ENCODE measurements at places on chromosomes 16 and 17.

- DNase-seq: no peak
These were observed 2074.3 kb downstream of the TP53TG3F start for GRCh38 chr16:35533683-35534082.

- DNase-seq: no peak
These were observed 174.8 kb upstream of the DYNLRB2 start for GRCh38 chr16:80366023-80366422.

- no peak for DNase-seq
These were observed 233.0 kb upstream of the MAF start for GRCh38 chr16:79833559-79833958.

DNA sequence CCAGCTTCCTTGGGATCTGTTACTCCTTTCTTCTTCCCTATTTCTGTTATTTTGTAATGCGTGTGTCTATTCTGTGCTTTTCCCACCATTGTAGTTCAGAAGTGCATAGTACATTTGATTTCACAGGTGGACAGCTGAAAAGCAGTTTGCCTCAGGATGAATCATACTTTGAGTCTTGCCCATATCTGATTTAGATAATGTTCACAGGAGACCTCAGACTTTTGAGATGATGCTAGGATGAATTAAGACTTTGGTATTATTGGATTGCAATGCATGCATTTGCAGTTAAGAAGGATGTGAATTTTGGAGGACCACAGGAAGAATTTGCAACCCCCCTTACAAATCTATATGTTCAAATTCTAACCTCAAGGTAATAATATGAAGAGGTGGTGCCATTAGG lies 769.6 kb downstream of the CDH11 start:
- no peak for DNase-seq

GRCh38 chr17:74467221-74467951 lies 952 bp downstream of the CD300A start:
- DNase-seq: peak; percentile 23

- no peak for DNase-seq
These were observed 222.3 kb upstream of the TNRC6C start for GRCh38 chr17:77736199-77736585.

- DNase-seq: no peak
These were observed 206.0 kb downstream of the CYB561 start for GRCh38 chr17:63240106-63240505.

- no peak for DNase-seq
These were observed 47.9 kb downstream of the STH start for GRCh38 chr17:46046957-46047356.

DNA sequence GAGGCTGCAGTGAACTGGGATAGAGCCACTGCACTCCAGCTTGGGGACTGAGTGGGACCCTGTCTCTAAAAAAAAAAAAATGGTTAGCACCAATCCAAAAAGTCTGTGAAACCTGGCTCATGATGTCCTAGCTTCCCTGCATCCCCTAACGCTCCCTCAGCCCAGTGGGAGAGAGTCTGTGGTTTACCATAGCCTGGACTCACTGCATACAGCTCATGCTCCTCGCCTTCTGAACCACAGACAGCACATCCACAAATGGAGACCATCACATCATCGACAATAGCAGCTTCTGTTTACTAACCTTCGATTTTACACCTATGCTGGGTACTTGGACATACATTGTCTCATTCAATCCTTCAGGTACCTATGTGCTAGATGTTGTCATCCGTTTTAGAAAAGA lies 43.6 kb downstream of the NLRC5 start:
- DNase-seq: no peak

- DNase-seq: no peak
These were observed 18.8 kb downstream of the DOC2B start for GRCh38 chr17:162689-163088.

- no peak for DNase-seq
These were observed 1.8 kb upstream of the CD300C start for GRCh38 chr17:74547736-74548135.

GRCh38 chr17:37519251-37519985 lies 29.7 kb downstream of the DUSP14 start:
- DNase-seq: no peak

DNA sequence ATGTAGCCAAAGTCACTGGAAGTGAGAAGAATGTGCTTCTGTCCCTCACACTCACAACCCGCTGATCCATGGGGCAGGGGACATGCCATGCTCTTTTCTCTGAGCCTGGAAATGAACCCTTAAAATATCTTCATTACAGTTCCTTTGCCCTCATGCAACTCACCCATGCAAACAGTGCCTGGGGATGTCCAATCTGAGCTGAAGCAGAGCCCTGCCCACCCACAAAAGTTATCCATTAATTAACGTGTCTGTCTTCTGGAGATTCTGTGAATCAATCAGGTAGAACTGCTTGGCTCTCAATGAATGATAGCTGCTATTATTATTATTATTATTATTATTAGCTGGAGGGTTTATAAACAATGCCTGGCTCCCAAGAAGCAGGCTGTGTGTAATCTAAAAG lies 133.7 kb downstream of the USP31 start:
- no peak for DNase-seq

DNA sequence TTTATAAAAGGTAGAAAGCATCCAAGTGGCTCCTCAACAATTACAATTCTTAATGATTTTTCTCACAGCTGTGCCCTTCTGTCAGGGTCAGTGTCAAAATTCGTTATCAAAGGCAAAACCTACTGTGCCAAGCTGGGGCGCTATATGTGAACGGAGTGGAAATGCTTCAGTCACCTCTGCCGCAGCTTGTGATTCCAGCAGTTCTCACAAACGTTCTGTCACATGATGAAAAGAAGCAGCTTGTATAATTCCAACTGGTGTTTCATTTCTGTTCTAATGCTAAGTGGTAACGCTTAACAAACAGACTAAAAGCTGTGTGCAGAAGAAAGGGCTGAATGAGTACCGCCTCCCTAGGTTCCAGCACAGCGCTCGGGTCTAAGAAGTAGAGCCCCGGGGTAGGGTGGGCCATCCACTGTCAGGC lies 14.2 kb downstream of the PLD6 start:
- no peak for DNase-seq

DNA sequence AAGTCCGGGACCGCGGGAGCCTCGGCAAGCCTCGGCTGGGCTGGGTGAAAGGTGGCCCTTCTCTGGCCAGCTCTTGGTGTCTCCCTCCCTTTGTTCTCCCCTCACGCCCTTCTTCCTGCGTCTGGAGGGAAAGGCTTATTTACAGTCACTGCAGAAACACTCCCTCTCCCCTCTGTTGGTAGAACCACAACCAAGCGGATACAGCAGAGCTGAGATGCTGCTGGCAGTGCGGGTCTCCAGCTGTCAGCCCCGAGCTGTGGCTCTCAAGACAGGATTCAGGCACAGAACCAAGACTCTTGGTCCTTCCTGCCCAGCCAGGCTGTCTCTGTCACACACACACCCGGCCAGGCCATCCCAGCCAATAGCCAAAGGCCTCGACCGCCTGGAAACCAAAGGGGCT lies 133.3 kb downstream of the ENGASE start:
- no peak for DNase-seq

- DNase-seq: no peak
These were observed 35.2 kb downstream of the MBTD1 start for GRCh38 chr17:51224402-51225262.

- no peak for DNase-seq
These were observed 187.1 kb downstream of the TMEM114 start for GRCh38 chr16:8402981-8403843.

GRCh38 chr16:31132303-31132979 lies 3.1 kb downstream of the PRSS8 start:
- no peak for DNase-seq

DNA sequence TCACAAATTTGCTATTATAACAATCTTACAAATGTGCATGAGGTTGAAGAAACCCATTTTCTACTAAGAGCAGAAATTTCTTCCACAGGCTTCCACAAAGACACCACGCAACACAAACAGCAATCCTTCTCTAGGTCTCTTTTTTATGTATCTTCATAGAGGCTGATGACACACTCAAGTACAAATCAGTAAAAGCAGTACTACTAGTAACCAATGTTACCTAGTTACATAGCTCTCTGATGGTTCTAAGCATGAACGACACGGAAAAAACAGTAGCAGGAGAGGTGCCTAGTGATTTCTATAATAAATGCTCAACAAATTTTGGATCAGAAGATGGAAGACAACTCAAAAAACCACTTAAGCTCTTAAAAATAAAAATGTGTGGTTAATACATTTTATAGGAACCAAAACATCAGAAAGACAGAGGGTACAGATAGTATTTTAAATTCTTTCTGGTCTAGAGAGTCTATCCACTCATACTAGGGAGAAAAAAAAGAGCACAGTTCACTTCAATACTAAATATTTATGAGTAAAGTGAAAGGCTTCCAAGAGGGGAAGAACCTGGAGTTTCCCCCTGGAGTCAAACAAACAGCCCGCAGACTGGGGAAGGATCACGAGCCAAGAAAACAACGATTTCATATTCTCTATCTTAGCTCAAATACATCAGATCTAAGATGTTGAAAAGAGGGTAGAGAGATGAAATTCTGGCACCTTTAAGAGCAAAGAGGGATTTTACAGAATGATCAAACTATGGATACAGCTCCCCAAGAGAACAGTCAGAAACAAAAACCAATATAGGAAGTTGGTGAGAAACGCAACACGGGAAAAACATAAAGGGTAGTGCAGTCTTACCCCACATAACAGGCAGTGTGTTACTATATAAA lies 40.2 kb downstream of the SMG6 start:
- no peak for DNase-seq

DNA sequence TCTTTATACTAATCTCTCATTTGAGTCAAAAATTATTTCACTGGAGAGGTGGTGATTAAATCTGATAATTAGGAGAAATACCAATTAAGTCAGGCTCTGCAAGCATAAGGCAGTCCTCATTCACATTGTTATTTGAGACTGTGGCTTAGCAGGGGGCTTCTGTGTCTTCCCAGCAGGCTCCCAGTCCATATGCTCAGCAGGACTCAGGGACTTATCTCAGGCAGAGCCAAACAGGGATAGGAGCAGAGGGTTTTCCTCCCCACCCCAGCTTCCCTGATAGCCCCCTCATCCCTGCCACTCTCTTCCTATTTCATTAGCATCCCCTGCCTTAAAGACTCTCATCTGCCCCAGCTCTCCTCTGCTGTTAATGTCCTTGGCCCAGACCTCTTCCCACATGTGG lies 104.3 kb upstream of the DNAH9 start:
- no peak for DNase-seq

GRCh38 chr16:76955629-76956028 lies 235.4 kb upstream of the MON1B start:
- DNase-seq: no peak

- DNase-seq: no peak
These were observed 106.3 kb upstream of the ZFHX3 start for GRCh38 chr16:73154063-73154870.

DNA sequence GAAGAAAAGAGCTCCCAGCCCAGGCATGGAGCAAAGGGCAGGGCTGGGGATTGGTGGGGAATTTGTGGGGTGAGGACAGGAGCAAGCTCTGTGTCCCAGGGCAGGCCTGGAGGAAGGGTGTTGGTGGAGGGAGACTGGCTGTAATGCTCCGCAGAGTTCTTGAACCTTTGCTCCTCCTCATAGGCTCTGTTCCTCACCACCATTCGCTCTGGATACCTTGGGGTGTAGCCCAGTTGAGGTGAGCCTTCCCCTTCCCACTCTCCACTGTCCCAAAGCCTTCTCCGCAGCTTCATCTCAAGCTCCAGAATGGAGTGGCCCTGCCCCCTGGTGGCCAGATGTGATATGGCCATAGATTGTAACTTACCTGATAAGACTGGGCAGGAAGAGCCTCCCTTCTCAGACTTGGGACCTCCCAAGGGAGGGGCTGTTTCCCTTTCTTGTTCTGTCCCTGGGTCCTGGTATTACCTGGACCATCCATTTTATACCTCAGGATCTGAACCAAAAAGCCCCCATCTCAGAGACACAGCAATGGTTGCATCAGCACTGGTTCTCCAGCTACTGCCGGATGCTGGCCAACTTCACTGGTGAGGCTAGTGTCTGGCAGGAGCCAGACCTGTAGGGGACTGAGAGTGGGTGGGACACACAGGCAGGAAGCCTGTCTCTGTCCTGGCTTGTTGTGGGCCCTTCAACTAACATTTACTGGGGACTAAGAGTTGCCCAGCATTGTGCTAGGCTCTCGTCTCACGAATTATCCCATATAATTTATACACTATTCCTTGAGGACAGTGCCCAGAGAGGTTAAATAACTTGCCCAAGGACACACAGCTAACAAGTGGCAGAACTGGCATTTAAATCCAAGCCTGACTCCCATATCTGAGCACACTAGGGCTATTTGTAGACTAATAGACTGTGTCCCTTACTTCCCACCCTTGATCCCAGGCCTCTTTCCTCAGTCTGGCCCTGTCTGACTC lies 19.1 kb upstream of the STAC2 start:
- DNase-seq: peak; percentile 87

DNA sequence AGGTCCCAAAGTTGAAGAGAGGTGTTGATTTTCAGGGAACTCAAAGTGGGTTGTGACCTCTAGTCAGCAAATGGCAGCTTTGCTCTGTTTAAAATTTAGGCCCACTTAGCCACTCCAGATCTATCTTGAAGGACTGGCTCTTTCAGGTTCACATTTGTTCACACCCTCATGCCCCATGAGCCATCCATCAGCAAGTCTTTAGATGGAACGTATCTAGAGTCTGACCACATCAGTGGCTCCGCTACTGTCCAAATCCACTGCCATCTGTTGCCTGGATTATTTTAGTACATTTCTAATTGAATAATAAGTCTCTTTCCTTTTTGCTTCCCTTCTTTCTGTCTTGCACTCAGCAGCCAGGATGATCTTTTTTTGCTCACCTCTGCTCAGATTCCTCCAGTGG lies 10.5 kb downstream of the ITGB3 start:
- no peak for DNase-seq

Measured in activated naive CD4-positive, alpha-beta T cell treated with Interleukin-2 at 50 U/mL for 16 hours (primary cell).